Omental fat pad (tissue), 4 donors: ENCODE measurements at places on chromosomes 5 and 9.

DNA sequence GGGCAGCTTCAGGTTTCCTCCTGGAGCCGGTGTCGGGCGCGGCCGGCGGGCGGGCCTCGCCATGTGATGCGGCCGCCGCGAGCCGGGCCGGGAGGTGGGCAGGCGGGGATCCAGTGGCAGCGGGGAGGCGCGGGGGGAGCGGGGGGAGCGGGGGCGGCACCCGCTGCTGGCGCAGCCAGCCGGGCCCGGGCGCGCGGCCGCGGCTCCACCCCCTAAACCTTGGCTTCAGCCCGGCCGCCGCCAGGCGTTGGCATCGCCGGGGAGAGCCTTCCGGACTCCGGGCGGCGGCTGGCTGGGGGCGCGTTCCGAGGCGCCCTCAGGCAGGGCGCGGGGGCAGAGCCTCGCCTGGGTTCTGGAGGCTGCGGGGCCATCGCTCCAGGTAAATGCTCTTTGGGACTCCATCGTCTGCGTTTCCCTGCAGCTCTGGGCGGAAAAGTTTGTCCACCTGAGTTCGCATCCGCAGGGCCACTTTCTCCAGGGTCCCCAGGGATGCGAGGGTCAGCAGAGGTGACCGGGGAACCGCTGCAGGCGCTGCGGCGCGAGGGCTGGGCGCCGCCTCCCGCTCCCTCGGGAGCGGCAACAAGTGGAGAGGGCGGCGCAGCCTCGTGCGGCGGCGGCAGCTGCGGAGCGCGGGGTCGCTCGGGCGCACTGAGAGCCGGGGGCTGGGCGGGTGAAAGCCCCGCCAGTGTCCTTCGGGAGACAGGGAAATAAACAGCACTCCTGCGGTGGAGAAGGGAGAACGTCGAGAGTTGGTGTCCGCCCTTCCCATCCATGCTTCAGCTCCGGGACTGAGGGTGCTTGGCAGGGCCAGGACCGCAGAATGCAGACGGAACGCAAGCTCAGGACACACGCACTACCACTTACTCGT lies at the start of gene ARHGEF28:
Gene ARHGEF28, plus strand, starts transcription at position 253 of the 868 bp plus-strand sequence. CDS start 58,656 bp downstream, outside the sequence.
- no peak for DNase-seq

GRCh38 chr9:124355941-124356744 lies 59.1 kb downstream of the PSMB7 start:
- no peak for DNase-seq

DNA sequence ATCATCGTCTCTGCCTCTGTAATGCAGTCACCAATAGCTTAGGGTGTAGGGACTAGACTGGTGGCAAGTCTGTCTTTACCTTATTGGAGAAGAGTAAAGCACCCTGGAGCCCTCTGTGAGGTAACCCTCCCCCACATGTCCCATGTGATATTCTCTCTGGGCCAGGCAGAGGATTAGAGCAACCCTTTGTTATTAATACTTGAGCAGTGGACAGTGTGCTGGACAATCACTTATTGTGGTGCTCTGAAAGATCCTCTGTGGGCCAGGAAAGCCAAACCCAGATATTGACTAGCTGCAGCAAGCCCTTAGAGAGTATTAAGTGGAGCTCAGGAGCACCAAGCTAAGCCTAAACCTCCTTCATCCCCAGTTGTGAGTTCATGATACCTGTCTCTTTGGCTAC lies 139.7 kb upstream of the RUSC2 start:
- no peak for DNase-seq

DNA sequence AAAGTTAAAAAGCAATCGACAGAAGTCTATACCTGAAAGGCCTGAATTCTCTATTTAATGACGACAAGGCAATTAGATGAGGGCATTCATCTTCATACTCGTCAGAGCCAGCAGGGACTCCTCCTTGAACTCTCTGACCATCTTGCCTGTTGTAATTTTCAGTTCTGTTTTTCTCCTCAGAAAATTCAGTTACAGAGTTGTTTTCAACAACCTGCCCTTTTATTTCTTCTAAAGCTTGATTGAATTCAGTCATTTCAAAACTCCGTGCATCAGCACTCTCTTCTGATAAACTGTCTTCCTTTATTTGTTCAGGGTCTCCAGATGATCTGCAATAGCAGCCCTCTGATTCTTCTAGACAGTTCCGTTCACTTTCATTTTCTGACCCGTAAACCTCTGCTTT lies 15.6 kb downstream of the RIOK2 start:
- DNase-seq: no peak

GRCh38 chr5:174827558-174827957 lies 103.2 kb downstream of the MSX2 start:
- DNase-seq: no peak

- no peak for DNase-seq
Observed at GRCh38 chr5:95872346-95873268, 50.1 kb upstream of the GLRX start.

DNA sequence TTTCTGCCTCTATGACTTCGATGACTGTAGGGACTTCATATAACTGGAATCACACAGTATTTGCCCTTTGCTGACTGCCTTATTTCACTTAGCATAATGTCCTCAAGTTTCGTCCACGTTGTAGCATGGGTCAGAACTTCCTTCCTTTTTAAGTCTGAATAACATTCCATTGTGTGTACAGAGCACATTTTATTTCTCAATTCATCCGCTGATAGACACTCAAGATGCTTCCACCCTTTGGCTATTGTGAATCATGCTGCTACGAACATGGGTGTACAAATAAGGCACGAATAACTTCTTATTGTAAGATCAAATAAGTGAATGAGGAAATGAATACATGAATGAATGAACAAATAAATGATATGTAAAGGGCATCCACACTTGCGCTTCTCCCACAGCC lies 13.0 kb downstream of the BARX1 start:
- no peak for DNase-seq

DNA sequence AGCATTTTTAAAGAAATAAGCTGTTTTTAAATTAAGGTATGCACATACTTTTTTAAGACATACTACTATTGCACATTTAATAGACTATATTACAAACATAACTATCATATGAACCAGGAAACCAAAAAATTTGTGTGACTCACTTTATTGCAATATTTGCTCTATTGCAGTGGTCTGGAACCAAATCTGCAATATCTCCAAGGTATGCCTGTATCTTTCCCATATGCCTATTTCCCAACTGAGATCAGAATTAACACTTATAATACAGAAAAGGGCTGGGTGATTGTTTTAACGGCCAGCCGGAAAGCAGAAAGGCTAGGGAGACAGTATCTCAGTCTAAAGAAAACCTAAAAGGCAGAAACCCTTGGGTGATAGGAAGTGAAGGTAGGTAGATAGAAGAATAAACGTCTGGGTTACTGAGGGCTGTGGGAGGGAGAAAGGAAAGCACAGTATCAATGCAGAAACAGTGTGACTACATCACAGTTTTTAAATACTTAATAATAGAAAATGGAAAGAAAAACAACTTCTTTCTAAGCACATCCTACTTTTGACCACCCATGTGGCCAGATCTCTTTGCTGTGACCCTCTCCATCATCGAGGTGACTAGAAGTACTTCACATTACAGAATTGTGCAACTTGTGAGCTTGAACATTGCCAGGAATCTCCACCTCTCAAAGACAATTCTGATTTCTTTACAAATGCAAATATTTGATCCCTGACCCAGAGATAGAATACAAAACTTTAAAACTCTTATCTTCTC lies 126.4 kb downstream of the LPAR1 start:
- no peak for DNase-seq

DNA sequence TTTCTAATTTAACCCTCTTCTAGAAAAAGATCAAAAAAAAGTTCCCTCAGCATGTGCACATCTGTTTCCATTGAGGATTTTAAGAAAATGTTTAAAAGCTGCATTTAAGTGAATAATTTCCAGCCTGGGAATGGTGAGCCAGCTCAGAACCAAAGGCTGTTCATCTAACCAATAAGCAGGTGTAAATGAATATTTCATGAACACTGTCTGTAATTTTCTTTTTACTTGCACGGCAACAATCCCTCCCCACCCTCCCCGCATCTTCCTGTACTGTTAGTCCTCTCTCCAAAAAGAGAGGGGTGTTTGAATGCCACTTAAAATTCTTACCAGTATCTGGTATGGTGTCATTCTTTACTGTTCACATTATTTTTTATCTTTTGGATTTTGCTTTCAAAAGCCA lies 425.6 kb downstream of the PDE4D start:
- no peak for DNase-seq

DNA sequence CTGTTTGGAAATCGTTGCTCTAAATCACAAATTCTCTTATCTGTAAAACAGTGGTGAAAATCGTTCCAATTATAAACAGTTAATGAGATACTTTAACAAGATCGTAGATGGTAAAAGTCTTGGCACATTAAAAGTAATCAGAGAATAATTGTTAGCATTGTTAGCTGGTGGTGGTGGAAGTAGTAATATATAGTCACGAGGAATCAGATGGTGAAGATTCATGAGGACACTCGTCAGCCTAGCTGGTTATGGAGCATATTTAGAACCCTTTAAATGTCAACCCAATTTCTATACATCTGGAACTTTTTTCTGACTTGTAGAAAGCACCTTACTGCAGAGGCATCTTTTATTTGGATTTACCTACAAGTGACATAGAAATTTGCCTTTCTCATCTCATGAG lies 190.8 kb downstream of the TLE1 start:
- no peak for DNase-seq

GRCh38 chr5:139926797-139927503 lies 116.1 kb downstream of the NRG2 start:
- no peak for DNase-seq

DNA sequence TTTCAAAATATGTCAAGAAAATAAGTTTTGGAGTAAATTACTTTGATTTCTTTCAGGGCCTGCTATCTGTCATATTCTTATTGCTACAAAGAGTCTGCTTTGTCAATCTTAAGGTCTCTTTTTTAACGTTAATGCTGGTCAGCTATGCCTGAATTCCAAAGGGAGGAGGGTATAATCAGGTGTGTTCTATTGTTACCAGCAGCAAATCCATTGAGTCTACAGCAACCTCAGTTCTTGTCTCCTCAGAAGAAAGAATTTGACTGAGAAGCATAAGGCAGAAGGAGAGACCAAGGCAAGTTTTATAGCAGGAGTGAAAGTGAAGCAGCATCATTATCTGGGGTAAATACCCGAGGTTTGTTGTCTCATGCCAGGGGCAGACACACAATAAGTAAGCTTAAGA lies 23.7 kb upstream of the MINAR2 start:
- no peak for DNase-seq

DNA sequence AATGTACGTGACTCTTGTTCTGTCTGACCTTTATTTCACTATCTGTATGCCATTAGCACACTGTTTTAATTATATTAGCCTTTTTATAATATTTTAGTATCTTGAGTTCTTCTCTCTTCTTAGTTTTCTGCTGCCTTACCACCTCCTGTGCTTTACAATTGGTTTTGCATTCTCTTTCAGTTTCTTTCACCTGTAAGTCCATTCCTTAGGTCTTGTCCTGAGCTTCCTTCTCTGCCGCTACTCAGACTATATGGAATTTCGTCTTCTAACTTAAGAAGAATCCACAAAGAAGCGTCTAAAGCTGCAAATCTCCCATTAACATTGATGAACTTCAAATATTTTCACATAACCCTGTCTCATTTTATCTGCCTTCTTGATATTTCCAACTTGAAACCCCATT lies 642.9 kb downstream of the MAT2B start:
- DNase-seq: no peak

- no peak for DNase-seq
Observed at GRCh38 chr9:89527084-89527483, 29.2 kb upstream of the SEMA4D start.

DNA sequence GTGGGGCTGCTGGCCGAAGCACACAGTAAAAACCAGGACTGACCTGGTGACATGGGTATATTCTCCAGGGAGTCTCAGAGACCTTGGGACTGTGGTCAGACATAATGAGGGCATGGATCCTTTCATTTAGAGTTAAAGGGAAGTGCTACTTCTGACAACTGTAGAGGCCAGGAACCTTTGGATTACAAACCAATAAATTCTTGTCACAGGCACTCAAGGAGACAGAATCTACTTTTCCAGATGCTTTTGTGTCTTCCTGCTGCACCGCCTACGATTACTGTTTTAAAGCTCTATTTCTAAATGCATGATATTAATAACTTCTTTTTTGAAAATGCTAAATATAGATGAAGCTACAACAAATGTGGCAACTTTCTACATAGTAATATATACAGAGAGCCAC lies 106.5 kb upstream of the LPAR1 start:
- DNase-seq: no peak

DNA sequence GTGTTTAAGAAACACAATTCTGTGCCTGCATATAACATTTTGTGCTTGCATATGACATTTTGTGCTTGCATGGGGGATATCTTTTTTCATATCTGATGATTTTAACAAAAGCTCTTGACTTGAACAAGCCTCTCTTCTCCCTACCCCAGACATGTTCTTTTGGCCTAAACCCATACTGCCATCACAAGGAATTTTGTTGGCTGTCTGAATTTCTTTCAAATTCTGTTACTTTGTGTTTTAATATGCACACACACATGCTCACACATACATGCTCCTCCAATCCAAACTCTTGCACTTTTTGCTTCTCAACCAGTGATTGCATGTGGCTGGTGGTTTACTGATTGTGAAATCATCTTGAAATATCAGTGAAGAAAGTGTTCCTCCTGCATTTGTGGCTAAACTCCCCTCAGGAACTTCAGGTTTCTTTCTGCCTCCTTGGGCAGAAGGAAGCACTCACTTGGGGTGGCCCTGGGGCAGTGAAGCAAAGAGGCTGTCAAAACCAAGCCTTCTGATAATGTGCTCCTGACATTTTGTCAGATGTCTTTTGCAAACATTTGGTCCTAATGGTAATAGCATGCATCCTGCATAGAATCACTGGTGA lies 377.2 kb upstream of the KLF4 start:
- DNase-seq: no peak
